ENCODE measurements at places on chromosomes 4 and X. TPM values are rescaled to one million over a fixed set of nuclear protein-coding genes. Genes with fewer than 3 reads are reported as not detected.

MBNL3 gene
- total RNA-seq, result 23.2 TPM

FAM114A1 gene
- total RNA-seq, result 0.40 TPM

CCDC149 gene
- not detected for total RNA-seq

SOX3 gene
- total RNA-seq, result not detected

DNA sequence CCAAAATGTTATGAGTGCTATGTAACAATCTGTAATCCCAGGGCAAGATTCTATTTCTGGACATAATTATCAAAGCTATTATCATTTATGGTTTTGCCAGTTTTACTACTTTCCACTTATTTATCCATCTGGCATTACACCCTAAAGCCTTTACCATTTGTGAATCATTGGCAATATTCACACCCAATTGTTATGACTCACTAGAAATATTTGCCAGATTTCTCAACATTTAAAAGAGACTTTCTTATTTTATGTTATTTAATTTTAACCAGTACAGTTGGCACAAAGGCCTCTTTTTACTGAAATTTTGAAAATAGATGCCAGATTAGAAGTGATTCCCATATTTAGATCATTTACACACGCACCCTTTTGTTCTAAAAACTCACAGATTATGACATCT lies 242.7 kb upstream of the WDFY3 start:
- no peak overlapping the region for H3K4me3 ChIP-seq
- H3K27me3 ChIP-seq, result no peaks in the 10 kb centered on the region
- DNase-seq, result no peak
- H3K4me1 ChIP-seq, result no peaks in the 10 kb centered on the region

DNA sequence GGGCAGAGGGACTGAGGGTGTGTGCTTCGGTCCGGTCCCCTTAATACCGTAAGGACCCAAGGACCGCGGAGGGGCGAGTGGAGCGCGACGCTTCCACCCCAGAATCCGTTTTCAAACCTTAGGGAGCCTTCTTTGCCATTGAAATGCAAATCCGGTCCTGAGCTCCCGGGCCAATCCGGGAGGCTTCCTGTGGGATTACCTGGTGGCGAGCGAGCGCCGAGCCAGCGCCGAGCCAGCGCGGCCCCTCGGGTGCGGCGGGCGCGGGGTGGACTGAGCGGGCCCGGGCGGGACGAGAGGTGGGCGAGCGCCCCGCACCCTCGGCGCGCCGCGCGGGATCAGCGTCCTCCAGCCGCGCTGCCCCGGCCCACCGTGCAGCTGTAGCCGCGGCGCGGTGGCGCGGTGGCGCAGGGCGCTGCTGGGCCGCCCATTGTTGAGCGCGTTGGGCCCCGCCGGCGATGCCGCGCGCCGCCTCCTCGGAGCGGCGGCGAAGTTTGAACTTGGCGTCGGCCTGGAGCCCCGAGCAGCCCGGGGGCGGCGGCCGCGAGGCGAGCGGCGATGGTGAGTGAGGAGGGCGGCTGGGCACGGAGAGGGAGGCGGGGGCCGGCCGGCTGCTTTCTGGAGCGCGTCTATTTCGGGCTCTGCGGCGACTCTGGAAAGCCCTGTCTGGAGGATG lies 208.7 kb downstream of the SOWAHB start:
- H3K4me1 ChIP-seq, result peaks cover 22% of the 10 kb centered on the region
- no peaks in the 10 kb centered on the region for H3K36me3 ChIP-seq
- no peak overlapping the region for H3K27ac ChIP-seq
- peak overlapping the region; percentile 26 for H3K4me3 ChIP-seq

- no peak overlapping the region for H3K27ac ChIP-seq
- H3K36me3 ChIP-seq, result no peaks in the 10 kb centered on the region
- no peak for DNase-seq
- H3K4me3 ChIP-seq, result no peak overlapping the region
Observed at GRCh38 chr4:80413086-80413485, 77.6 kb downstream of the CFAP299 start.

GRCh38 chr4:116243431-116243830 lies 841.9 kb downstream of the TRAM1L1 start:
- H3K27me3 ChIP-seq, result no peaks in the 10 kb centered on the region
- H3K27ac ChIP-seq, result no peak overlapping the region
- no peak overlapping the region for H3K4me3 ChIP-seq
- no peaks in the 10 kb centered on the region for H3K4me1 ChIP-seq
- no peaks in the 10 kb centered on the region for H3K36me3 ChIP-seq

GRCh38 chr4:76736414-76736813 lies 161.5 kb downstream of the SOWAHB start:
- H3K27ac ChIP-seq, result no peak overlapping the region
- DNase-seq, result no peak
- H3K4me1 ChIP-seq, result peaks cover 5% of the 10 kb centered on the region
- no peak overlapping the region for H3K4me3 ChIP-seq
- no peaks in the 10 kb centered on the region for H3K36me3 ChIP-seq
- peaks cover 22% of the 10 kb centered on the region for H3K27me3 ChIP-seq

GRCh38 chr4:17252131-17252530 lies 259.8 kb downstream of the QDPR start:
- H3K4me3 ChIP-seq, result no peak overlapping the region
- no peaks in the 10 kb centered on the region for H3K4me1 ChIP-seq
- no peak overlapping the region for H3K27ac ChIP-seq
- H3K36me3 ChIP-seq, result no peaks in the 10 kb centered on the region
- no peak for DNase-seq

GRCh38 chrX:118373538-118373937 lies 27.6 kb downstream of the WDR44 start:
- H3K27me3 ChIP-seq, result no peaks in the 10 kb centered on the region
- no peak overlapping the region for H3K27ac ChIP-seq
- no peaks in the 10 kb centered on the region for H3K36me3 ChIP-seq
- no peak for DNase-seq

DNA sequence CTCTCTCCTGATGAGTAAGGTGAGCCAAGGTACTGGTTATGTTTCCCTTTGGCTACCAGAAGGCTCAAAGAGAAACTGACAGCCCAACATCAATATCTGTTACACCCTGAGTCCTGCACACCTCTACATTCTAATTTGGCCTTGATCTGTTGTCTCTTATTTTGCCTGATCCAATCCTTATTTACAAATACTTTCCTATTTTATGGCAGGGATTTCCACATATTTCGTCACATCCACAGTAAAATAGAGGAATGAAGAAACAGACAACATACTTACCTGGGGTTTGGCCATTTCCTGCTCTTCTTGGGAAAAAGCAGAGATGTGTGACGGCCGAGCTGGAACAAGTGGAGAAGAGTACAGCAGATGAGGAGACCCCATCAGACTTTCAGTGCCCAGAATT lies 1.5 kb downstream of the ZNF182 start:
- H3K4me1 ChIP-seq, result peaks cover 18% of the 10 kb centered on the region
- no peak overlapping the region for H3K4me3 ChIP-seq
- no peak for DNase-seq
- no peaks in the 10 kb centered on the region for H3K27me3 ChIP-seq
- H3K27ac ChIP-seq, result no peak overlapping the region

GRCh38 chrX:150696866-150697265 lies 3.7 kb downstream of the MTMR1 start:
- peak overlapping the region; percentile 59 for H3K27ac ChIP-seq
- DNase-seq, result no peak
- H3K4me3 ChIP-seq, result peak overlapping the region; percentile 18
- H3K4me1 ChIP-seq, result peaks cover 47% of the 10 kb centered on the region
- peaks cover 29% of the 10 kb centered on the region for H3K36me3 ChIP-seq
- H3K27me3 ChIP-seq, result no peaks in the 10 kb centered on the region

GRCh38 chr4:103567591-103567990 lies 152.2 kb downstream of the TACR3 start:
- H3K36me3 ChIP-seq, result no peaks in the 10 kb centered on the region
- H3K4me1 ChIP-seq, result no peaks in the 10 kb centered on the region
- no peak for DNase-seq
- H3K4me3 ChIP-seq, result no peak overlapping the region
- no peak overlapping the region for H3K27ac ChIP-seq

DNA sequence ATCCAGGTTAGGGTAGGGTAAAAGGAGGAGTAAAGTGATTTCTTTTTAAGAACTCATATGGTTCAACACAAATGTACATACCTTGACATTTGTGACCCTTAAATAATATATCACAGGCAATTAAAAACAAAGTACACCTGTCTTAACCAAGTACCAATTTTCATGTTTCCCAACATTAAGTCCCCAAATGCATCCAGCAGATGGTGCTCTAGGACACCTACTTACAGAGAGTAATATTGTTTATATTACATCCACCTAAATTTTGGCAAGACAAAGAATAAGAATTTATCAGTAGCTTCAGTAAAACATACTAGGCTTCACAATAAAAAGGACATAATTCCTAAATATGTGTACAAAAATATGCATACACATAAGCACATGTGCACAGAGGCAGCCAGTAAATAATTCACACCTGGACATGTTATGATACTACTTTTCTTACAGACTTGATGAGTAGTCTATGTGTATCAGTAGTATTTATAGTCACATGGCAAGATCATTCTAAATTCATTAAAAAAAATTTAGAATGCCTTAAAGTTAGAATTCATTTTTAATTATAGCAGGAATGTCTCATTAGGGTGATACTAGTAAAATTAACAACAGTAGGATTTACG lies 219.7 kb downstream of the DCLK2 start:
- H3K4me3 ChIP-seq, result no peak overlapping the region
- DNase-seq, result peak; percentile 55
- H3K36me3 ChIP-seq, result peaks cover 2% of the 10 kb centered on the region
- no peak overlapping the region for H3K27ac ChIP-seq
- peaks cover 2% of the 10 kb centered on the region for H3K4me1 ChIP-seq

GRCh38 chr4:41390661-41391060 lies 133.9 kb downstream of the UCHL1 start:
- H3K36me3 ChIP-seq, result no peaks in the 10 kb centered on the region
- no peaks in the 10 kb centered on the region for H3K27me3 ChIP-seq
- H3K4me1 ChIP-seq, result no peaks in the 10 kb centered on the region
- DNase-seq, result no peak
- H3K4me3 ChIP-seq, result no peak overlapping the region

- no peaks in the 10 kb centered on the region for H3K4me1 ChIP-seq
- H3K36me3 ChIP-seq, result no peaks in the 10 kb centered on the region
- no peak overlapping the region for H3K4me3 ChIP-seq
Observed at GRCh38 chr4:17068891-17069290, 170.4 kb upstream of the LDB2 start.

DNA sequence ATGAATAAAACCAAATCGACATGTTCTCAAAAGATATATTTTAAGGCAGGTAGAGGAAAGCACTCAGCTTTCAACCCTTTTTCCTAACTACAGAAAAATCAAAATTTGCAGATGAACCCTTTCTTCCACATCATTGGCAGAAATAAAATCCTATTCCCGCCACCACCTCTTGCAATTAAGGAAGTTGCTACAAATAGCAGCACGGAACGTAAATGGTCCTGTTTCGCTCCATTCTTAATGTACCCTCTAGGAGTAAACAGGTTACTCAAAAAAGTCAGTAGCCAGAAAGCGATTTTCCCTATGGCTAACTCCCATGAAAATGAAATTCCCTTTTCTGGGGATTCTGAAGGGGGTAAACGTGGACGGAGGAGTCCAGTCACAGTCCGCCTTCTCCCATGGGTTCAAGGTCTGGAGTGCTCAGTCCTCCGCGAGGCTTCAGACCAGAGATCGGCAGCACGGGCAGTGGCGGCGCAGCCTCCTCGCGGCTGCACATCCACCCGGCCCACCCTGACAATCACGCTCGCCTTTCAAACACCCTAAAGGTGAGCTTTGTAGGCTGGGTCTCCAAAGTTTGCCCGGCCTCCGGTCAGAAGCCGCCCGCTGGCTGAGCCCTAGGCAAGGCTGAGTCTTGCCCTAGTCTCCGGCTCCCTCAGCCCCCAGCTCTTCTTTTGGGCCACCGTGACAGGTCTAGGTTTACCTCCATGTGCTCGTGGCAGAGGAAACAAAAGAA lies 1.8 kb downstream of the ATP11C start:
- H3K4me3 ChIP-seq, result peak overlapping the region; percentile 72
- H3K36me3 ChIP-seq, result peaks cover 3% of the 10 kb centered on the region
- DNase-seq, result peak; percentile 42
- H3K27me3 ChIP-seq, result no peaks in the 10 kb centered on the region

- H3K4me1 ChIP-seq, result peaks cover 36% of the 10 kb centered on the region
- no peak overlapping the region for H3K27ac ChIP-seq
- no peaks in the 10 kb centered on the region for H3K27me3 ChIP-seq
- no peak overlapping the region for H3K4me3 ChIP-seq
- peaks cover 38% of the 10 kb centered on the region for H3K36me3 ChIP-seq
- no peak for DNase-seq
Observed at GRCh38 chr4:184671101-184671500, 21.6 kb downstream of the PRIMPOL start.

GRCh38 chrX:151384807-151385206 lies 12.2 kb upstream of the VMA21 start:
- H3K4me3 ChIP-seq, result no peak overlapping the region
- peaks cover 4% of the 10 kb centered on the region for H3K4me1 ChIP-seq
- no peak for DNase-seq
- H3K27ac ChIP-seq, result no peak overlapping the region

- H3K4me3 ChIP-seq, result no peak overlapping the region
- H3K4me1 ChIP-seq, result peaks cover 45% of the 10 kb centered on the region
- peaks cover 29% of the 10 kb centered on the region for H3K27me3 ChIP-seq
- DNase-seq, result no peak
- peaks cover 8% of the 10 kb centered on the region for H3K36me3 ChIP-seq
Observed at GRCh38 chr4:38314663-38315062, 349.3 kb upstream of the KLF3 start.

DNA sequence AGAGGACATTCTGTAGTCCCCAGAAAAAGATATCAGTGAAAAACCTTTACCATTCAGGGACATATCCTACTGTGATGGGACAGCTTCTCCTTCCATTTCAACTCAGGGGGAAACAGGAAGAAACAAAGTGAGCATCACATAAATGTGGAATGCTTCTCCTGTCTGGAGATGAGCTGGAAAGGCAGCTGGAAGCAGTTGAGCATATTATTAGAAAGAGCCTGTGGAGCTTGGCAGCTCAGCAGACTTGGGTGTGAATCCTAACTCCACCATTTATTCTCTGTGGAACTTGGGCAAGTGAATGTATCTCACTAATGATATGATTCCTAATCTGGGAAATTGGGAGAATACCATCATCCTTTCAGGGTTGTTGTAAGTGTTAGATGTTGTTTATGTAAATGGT lies 232.1 kb upstream of the F9 start:
- no peak for DNase-seq
- no peak overlapping the region for H3K27ac ChIP-seq
- H3K4me3 ChIP-seq, result no peak overlapping the region

DNA sequence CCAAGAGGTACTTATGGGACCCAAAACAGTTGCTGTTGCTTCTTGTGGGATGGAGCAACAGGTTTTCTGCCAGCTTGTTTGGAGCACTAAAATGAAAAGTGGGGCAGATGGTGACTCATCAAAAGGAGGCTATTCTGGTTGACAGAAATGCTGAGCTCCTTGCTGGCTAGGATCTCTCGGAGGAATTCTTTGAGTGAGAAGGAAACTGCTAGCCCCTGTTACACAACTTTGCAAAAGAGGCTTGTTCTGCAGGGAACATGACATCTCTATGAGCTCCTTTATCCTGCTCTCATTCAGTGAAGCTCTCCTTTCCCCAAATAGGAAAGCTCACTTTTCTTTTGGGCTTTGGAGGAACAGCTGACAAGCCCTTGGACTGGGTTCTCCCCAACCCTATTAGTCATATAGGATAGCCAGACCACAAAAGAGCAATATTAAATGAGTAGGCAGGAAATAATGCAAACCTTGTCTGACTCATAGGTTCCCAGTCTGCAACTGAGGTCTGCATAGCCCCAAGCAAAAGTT lies 108.3 kb downstream of the CDS1 start:
- H3K36me3 ChIP-seq, result no peaks in the 10 kb centered on the region
- no peak for DNase-seq
- no peak overlapping the region for H3K4me3 ChIP-seq
- no peak overlapping the region for H3K27ac ChIP-seq
- peaks cover 13% of the 10 kb centered on the region for H3K4me1 ChIP-seq
- no peaks in the 10 kb centered on the region for H3K27me3 ChIP-seq
